ENCODE measurements at places on chromosomes 13 and 19.

- no peak for DNase-seq
These were observed 19.5 kb upstream of the SPRY2 start for GRCh38 chr13:80360453-80360800.

GRCh38 chr19:36266375-36266961, 51.6 kb downstream of the ZNF146 start:
- no peak for DNase-seq

- DNase-seq = no peak
These were observed 466.0 kb downstream of the FGF14 start for GRCh38 chr13:101935828-101936227.

GRCh38 chr13:108033800-108034707, 181.3 kb downstream of the LIG4 start:
- no peak for DNase-seq

- DNase-seq = no peak
These were observed 93.4 kb upstream of the MCF2L start for GRCh38 chr13:112875627-112876026.

GRCh38 chr19:29367791-29368222, 154.9 kb upstream of the UQCRFS1 start:
- no peak for DNase-seq

DNA sequence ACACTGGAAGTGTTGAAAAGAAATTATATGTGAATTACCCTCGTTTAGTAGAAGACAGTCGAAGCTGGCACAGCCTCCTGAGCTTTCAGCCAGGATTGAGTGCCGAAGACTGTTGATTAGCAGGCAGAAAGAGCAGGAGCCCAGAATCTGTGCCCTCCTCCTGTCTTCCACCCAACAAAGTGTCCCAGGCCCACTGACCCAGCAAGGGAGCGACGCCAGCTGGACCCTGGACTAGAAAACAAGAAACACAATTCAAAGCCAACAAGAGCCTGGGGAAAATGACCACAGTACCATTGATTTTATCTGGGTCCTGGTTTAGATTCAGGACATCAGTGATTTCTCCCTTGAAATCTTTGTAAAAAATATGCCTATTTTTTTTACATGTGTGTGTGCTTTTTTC, 120.7 kb downstream of the RXFP2 start:
- no peak for DNase-seq

DNA sequence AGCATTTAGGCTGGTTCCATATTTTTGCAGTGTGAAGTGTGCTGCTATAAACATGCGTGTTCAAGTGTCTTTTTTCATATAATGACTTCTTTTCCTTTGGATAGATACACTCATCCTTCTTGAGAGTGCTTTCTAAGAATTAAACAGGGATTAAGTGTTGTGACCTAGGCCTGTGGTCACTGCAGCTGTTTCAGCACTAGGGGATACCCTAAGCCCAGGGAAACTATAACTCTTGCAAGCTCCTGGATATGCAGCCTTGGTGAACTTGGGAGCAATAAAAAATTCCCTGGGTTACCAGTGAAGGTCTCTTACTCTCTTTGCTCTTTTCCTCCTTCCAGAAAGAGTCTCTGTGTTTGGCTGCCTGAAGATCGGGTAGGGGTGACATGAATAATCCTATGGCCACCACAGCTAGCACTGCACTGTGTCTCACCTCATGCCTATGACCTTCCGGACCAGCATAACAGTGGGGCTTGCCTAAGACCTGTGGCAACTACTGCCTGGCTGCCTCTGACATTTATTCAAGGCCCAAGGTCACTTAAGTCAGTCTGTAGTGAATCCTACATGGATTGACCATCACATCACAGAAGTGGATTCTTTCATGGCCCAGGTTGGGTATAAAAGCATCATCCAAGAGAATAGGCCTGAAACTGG, 799.7 kb downstream of the DACH1 start:
- peak; percentile 12 for DNase-seq

DNA sequence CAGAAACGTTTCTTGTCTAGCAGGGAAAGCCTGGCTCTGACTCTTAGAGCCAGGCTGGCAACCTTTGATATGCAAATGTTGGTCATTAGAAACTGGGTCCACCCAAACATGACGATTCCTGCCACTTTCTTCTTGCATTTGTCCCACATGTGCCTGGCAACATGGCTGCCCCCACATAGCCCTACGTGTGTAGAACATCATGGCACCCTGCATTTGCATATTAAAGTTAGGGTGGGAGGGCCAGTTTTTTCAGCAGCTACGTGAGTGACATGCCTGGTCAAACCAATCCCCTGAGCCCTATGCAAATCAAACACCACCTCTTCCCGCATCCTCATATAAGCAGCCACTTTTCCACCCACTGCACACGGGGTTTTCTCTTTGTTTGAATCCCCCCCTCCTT, 95.0 kb downstream of the LIG4 start:
- no peak for DNase-seq

DNA sequence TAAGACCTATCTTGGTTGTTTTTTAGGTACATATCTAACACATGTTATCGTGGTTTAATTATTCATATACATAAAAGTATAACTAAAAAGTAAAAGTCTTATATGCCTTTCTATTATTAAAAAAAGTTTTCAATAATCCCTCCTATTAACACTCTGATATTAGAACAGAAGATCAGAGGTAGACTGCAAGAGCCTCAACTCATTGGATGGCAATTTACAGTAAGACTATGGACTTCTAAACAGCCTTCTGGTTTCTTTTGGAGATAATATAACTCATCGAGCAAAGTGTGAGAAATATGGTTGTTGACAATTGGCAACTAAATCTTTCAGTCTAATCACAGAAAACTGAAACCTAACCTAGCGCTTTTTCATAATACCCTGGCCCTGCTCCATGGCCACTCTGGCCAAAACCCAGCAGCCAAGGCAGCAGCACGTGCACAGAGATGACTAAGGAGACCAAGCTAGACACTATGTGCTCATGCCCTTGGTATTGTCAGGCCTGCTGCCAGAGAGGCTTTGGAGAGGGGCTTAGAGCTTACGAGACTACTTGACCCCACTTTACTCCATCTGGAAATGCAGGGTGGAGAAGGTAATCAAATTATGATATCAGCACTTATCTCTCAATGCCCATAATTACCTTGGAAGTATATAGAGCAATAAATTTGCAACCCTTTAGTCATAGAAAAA, 40.6 kb upstream of the EEF1AKMT1 start:
- no peak for DNase-seq

- no peak for DNase-seq
These were observed 12.9 kb downstream of the NACC1 start for GRCh38 chr19:13130886-13131490.

DNA sequence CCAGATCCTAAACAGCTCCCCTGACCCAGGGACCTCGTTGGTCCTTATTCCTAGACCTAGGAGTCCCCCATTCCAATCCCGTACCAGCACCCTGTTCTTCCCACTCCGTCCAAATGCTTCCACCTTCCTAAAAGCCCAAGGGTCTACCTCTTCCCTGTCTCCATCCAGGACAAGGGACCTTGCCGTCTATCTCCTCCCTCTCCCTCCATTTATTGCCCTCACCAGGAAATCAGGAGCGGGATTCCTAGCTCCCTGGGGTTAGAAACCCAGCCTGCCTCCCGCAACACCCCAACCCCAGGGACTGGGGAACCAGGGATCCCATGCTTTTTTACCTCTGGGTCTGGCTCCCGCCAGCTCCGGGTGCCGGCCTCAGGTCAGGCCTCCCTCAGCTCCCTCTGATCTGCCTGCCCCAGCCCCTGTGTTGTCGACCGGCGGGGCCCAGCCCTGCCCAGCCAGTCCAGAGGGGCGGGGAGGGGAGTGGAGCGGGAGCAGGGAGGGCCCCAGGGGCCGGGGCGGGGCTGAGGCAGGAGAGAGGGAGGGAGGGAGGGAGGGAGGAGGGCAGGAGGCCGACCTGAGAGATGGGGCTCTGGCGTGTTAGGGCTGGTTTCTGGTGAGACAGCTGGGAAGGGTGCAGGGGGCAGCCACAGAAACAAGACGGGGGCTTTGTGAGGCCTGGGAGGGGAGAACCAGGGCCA, at the start of gene B3GNT8:
B3GNT8 (minus strand) TSS at position 423 of the 695 bp plus-strand sequence. CDS start 596 bp downstream, outside the sequence.
- DNase-seq = peak; percentile 51

DNA sequence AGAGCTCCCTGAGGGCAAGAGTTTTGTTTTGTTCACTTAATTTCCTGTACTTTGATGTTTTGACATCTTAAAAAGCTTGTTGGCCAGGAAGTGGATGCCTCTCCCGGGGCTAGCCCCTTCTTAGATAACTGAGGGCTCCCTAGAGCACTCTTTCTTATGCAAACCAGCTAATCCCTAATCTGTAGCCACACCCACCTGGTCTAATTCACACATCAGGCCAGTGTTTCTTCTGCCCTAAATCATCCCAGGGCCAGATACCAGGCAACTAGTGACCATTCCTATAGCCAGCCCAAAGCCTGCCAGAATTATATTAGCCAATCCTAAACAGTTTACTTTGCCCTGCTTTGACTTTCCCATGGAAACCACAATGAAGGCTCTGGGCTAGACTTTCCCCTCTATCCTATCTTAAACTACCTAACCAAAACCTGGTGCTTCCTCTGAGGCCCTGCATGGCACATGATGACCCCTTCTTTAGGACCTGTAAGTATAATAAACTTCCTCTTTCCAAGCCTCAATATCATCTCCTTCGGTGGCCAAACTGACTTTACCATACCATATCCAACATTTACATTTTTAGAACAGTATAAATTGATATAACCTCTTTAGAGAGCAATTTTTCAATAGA, 24.8 kb downstream of the WBP4 start:
- DNase-seq = no peak

DNA sequence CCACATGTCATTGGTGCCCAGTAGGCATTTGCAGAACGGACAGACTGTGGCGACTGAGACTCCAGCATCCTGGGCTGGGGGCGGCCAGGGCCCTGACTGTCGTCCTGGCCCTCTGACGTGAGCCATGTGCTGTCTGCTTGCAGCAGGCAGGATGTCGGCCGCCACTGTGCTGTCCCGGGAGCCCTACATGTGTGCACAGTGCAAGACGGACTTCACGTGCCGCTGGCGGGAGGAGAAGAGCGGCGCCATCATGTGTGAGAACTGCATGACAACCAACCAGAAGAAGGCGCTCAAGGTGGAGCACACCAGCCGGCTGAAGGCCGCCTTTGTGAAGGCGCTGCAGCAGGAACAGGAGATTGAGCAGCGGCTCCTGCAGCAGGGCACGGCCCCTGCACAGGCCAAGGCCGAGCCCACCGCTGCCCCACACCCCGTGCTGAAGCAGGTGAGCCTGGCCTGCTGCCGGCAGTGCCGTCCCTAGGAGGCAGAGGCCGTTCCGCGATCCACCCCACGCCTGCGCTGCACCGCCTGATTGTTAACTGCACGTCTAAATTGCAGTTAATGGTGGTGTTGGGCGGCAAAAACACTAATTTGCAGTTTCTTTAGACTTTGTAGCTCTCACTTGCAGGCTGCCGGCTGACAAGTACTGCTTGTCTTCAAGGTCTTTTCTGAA, 14.2 kb downstream of the TSSK6 start:
- no peak for DNase-seq
